HepG2 (cell line): ENCODE measurements at places on chromosomes 6 and 20. TPM values are rescaled to one million over a fixed set of nuclear protein-coding genes. Genes with fewer than 3 reads are reported as not detected.

HACE1 gene
- polyA plus RNA-seq, result 5.9 and 8.9 TPM in 2 replicates

VTA1 gene
- 53.8 and 70.7 TPM in 2 replicates for polyA plus RNA-seq

GRCh38 chr6:149974825-149975224 lies 11.1 kb downstream of the ULBP1 start:
- DNase-seq, result no peak

SLC26A8 gene
- polyA plus RNA-seq, result 0.42 and 0.46 TPM in 2 replicates

BPIFB2 gene
- polyA plus RNA-seq, result 902 and 1,439 TPM in 2 replicates

- no peak for DNase-seq
These were observed 79.7 kb downstream of the ARMC2 start for GRCh38 chr6:108927927-108928326.

CLPSL2 gene
- not detected in 2 replicates for polyA plus RNA-seq

DNA sequence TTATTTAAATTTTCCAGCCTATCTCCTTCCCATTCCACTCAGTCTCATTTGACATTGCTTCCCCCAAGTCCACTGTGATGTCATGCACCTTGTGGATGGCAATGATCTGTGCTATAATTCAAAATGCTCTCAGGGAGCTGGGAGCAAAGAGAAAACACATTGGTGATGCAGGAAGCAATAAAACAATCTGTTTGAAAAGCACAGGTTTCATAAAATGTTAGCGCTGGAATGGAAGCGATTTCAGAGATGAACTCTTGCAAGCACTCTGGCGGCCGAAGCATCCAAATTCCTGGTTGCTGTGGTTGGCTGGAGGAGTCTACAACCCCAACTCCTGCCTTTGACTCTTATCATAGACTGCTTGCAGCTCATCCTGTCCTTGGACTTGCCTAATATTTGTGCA lies 167.0 kb downstream of the GMPR start:
- no peak for DNase-seq

DNA sequence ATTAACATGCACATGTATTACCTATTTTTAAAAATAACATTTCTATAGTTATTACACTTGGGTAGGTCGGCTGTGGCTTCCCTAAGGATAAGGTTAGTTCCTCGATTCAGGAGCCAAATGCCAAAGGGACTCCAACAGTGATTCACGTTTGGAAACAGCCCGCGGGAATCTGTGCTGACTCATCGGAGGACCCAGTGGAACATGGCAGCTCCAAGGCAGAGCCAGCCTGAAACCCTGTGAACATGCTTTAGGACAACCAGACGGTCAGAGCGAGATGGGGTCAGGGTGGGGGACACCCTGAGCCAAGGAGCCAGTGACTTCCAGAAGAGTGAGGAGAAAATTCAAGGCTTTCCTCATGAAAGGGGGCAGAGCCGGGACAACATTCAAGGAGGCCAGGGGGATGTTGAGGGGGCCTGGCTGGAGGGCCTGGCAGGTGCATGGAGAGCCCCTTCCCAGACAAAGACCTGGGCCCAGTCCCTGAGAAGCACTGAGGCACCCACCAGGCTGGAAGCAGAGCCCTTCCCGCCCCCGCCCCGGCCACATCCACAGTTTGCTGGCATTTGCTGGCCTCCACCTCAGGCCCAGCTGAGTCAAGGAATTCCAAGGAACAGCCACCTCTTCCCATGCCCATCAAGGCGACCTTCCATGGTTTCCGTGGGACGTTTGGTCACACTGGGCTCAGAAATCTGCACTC lies 133.2 kb downstream of the SNX5 start:
- no peak for DNase-seq

DNA sequence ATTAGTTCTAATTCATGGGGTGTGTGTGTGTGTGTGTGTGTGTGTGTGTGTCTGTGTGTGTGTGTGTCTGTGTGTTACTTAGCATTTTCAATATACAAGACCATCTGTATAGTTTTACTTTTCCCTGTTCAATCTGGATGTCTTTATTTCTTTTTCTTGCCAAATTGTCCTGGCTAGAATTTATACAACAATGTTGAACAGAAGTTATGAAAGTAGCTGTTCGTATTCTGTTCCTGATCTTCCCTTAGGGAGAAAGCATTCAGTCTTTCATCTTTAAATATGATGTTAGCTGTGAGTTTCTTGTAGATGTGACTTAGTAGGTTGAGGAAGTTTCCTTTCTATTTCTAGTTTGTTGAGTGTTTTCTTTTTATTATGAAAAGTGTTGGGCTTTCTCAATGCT lies 334.7 kb upstream of the RNF24 start:
- no peak for DNase-seq

- no peak for DNase-seq
These were observed 84.4 kb upstream of the HDAC2 start for GRCh38 chr6:114055349-114055748.

DNA sequence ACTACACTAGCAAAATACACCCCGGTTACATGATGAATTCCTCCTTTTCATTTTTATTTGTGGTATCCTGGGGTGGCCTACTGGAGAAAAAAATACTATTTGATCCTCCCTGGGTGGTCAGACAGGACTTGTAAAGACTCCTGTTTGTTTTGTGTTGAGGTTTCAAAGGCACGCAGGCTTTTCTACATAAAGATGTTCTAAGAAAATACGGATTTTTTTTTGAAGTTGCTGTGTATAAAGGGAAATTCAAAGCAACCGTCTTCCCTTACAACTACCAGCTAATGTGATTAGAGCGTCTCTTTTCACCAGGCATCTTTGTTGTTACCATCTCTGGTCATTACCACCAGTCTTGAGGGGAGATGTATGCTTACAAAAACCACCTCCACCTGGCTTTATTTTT lies 187.1 kb downstream of the SOX4 start:
- no peak for DNase-seq

FLRT3 gene
- polyA plus RNA-seq, result 5.3 and 8.8 TPM in 2 replicates

DNA sequence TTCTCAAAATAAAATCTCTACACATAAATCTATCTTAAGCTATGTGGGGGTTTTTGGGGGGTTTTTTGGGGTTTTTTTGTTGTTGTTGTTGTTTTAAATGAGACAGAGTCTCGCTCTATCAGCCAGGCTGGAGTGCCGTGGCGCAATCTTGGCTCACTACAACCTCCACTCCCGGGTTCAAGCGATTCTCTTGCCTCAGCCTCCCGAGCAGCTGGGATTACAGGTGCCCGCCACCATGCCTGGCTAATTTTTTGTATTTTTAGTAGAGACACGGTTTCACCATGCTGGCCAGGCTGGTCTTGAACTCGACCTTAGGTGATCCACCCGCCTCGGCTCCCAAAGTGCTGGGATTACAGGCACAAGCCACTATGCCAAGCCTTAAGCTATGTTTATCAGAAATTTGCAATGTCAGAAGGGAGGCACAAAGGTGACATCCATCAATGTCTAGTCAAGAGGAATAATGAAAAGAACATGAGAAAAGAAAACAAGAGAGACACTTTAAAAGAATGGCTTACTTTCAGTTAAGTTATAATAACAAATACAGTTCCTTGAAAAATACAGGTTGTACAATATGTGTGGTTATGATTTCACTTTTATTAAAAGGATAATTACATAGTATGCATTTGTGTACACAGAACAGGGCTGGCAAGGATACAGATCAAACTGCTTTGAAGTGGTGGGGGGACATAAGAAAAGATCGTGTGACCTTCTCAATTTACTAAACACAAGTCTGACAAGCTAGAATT lies 28.6 kb downstream of the SLC23A2 start:
- no peak for DNase-seq

GRCh38 chr20:63661959-63662812 lies 4.1 kb downstream of the RTEL1 start:
- DNase-seq, result no peak

TSPO2 gene
- 0.14 and 0.55 TPM in 2 replicates for polyA plus RNA-seq

- no peak for DNase-seq
These were observed 45.2 kb upstream of the CTAGE9 start for GRCh38 chr6:131756039-131756438.

CLDN20 gene
- not detected in 2 replicates for polyA plus RNA-seq

- DNase-seq, result no peak
These were observed 41.0 kb upstream of the EMILIN3 start for GRCh38 chr20:41407607-41408006.

DNA sequence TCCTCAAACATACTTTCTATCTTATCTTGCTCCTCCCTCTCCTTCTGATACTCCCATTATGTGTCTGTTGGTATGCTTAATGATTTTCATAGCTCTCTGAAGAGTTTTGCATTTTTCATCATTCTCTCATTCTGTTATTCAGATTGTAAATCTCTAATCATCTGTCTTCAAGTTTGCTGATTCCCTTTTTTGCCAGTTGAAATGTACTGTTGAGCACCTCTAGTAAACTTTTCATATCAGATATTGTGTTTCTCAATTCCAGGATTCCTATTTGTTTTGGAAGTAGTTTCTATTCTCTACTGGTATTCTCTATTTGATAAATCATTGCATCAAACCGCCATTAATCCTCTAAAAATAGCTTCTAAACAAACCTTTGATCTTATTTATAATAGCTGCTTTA lies 387.7 kb downstream of the PAX1 start:
- DNase-seq, result no peak

DNA sequence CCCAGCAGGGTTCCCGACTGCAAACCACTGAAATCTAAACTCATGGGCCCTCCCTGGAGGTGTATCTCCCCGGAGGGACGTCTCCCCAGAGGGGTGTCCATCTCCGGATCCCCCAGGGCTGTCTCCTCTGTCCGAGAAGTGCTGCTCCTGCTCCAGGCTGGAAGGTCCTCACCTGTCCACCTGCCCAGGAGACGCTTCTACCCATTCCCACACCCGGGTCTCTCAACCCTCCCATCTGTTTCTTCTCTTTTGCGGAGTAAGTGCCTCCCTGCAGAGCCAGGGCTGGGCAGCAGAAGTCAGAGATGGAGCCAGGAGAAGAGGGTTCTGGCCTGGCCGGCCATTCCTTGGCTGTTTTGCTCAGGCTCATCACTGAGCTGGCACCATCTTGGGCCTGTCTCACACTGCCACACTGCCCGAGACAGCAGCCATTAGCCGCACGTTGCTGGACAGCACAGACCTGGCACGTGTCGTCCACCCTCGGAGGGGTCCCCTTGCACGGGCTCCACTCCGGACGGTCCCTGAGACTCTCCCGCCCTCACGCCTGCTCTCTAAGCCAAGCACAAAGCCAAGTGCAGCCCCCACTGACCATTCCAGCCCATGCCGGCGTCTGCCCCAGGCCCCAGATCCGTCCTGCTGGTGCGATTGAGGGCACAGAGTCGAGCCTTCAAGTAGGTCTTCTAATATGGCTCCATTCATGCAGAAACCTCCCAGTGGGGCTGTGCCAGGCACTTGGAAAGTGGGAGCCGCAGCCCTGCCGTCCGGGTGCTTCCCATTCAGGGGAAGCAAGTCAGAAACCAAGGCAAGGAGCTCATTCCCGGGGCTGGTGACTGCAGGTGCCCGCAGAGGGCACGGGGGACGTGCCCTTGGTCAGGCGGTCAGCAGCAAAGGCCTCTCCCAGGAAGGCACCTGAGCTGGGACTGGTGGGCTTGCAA lies 367.7 kb downstream of the TAF4 start:
- no peak for DNase-seq

DNA sequence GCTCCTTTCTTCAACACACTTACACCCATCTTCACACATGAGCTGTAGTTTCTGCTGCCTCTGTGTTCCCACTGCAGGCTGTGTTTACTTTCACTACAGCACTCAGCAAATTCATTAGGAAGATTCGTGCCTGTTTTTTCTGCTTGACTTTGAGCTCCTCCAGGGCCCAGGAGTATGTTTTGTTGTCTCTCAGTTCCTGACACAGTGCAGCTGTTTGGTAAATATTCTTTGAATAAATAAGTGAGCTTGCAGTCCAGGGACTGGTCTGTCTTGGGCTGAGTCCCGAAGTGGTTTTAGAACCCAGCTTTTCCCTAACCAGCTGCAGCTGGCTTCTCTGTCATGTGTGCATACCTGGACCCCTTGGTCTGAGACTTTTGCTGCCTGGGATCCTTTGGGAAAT lies 46.6 kb upstream of the CCN6 start:
- DNase-seq, result no peak

CLVS2 gene
- polyA plus RNA-seq, result not detected in 2 replicates
